CD4-positive, alpha-beta T cell treated with Interleukin-2 at 100 ng/mL for 4 hours (primary cell): ENCODE measurements at places on chromosomes 7 and 10.

GRCh38 chr10:13633689-13634088 is 46.9 kb downstream of the PRPF18 start:
- no peak for DNase-seq

DNA sequence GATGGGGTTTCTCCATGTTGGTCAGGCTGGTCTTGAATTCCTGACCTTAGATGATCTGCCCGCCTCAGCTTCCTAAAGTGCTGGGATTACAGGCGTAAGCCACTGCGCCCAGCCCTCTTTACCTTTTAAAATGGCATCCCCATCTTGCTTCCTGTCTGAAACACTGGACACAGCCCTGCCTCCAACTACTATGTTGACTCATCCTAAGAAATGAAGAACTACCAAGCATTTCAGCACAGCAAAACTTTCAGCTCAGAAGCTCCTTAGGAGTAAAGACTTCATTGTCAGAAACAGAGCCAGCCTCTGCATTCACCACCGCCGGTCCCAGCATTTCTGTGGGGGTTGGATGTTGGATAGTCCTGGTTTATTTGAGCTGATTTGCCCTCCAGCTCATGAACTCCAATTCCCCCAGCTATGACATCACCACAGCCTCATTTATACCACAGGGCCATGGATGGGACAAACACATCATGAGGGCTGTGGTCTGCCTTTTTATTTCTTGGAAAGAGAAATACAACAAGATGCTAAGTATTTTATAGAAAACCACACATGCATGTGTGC is 123.5 kb downstream of the ADCY1 start:
- DNase-seq: no peak

GRCh38 chr7:45606050-45606449 is 31.9 kb downstream of the ADCY1 start:
- DNase-seq: no peak

DNA sequence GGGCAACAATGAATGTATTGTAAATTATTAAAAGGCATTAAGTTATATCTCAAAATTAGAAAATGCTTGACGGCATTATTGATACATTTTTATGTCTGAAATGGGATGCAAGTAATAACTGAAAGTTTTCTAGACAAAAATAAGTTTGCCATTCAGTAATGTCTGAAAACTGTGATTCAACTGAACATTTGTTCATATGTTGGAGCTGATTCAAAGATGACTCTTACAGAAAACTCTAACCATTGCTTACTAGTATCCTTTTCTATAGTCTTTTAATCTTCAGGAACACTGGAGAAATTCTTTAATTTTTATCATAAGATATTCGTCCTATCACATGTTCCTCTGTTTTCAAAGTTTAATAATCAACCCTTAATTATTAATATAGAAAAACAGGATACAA is 71.1 kb upstream of the TFEC start:
- DNase-seq: no peak

DNA sequence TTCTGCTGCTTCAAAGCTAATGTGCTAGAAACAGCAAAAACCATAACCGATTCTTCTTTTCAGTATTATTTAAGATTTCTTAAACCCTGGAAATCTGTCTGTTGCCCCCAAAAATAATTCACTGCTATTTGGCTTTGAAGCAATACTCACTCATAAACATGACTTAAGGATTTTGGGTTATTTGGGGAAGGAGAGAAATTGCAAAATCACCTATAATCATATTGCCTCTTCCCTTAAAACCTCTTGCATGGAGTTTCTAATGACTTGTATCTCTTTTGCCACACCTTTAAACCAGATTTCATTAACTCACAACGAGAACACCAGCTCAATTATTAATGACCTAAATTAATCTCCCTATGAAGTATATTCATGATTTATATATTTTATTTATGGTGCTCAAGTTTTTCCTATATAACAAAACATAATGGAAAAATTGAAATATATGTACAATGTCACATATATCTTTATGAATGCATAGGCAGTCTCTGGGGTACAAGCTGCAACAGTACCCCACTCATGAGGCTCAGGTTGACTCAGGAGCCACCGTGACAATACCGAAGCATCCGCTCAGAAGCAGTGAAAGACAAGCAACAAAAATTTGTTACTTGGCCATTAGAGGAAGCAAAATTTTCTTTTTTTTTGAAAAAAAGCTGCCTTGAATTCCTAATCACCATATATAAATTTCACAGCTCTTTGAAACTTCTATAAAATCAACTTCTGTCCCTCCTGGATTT is 3.0 kb downstream of the NAMPT start:
- no peak for DNase-seq

- no peak for DNase-seq
Observed at GRCh38 chr7:23662124-23662983, 17.6 kb upstream of the FAM221A start.

DNA sequence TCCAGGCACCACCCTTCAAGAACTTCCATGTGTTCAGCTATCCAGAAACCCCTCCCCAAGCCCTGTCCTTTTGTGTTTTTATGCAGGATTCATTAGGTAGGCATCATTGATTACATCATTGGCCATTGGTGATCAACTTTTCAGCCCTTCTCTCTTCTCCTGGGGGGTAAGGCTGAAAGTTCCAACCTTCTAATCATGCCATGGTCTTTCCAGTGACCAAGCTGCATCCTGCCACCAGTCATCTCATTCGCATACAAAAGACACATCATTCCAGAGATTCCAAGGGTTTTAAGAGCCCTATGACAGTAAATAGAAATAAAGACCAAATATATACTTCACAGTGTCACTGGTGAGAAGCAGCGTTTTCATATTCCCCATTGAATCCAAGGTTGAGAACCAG is 48.2 kb downstream of the DNAJC12 start:
- DNase-seq: no peak

DNA sequence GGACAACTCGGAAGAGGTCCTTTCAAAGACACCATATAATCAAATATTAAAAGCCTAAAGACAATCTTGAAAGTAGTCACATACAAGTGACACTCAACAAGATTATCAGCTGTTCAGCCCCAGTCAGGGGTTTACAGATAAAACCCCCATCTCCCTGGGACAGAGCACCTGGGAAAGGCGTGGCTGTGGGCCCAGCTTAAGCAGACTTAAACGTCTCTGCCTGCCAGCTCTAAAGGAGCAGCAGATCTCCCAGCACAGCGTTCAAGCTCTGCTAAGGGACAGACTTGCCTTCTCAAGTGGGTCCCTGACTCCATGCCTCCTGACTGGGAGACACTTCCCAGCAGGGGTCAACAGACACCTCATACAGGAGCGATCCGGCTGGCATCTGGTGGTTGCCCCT is 18.0 kb downstream of the CDCA7L start:
- no peak for DNase-seq

- DNase-seq: no peak
Observed at GRCh38 chr7:2876031-2876731, 32.1 kb upstream of the GNA12 start.

GRCh38 chr7:22952306-22953015 is 61.5 kb downstream of the HYCC1 start:
- no peak for DNase-seq

DNA sequence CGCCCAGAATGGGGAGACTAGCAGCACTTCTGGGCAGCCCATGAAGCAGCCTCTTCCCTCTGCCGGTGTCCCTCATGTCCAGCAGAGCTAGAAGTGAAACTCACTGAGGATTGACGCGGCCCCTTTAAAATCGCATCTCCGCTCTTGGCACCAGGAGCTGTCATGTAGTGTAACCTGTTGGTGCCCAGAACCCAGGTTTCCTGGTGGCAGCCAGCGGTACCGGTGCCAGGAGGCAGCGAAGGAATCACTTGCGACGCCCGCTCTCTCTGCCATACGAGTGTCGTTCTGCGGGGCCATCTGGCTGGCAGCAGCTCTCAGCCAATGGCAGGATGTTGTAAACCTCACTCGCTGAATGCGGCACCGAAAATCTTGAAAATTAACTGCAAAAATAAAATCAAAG is 82.7 kb downstream of the CUX1 start:
- no peak for DNase-seq

DNA sequence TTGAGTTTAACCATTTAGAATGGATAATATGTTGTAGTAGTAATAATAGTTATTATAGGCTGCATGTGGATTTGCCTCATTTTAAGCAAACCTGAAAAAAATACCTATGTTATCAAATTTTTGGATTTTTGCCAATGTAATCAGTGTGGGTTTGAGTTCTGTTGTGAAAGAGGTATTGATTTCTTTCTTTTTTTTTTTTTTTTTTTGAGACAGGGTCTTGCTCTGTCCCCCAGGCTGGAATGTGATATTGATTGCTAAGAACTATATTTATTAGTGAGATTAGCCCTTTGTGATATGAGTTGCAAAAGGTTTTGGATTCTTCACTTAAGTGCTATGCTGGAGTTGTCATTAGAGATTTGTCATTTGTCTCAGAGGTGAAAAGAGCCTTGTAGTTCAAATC is 124.4 kb downstream of the ST7 start:
- DNase-seq: no peak

- no peak for DNase-seq
Observed at GRCh38 chr7:112341464-112341863, 108.8 kb upstream of the IFRD1 start.

- no peak for DNase-seq
Observed at GRCh38 chr7:8422177-8422576, 11.2 kb upstream of the NXPH1 start.

DNA sequence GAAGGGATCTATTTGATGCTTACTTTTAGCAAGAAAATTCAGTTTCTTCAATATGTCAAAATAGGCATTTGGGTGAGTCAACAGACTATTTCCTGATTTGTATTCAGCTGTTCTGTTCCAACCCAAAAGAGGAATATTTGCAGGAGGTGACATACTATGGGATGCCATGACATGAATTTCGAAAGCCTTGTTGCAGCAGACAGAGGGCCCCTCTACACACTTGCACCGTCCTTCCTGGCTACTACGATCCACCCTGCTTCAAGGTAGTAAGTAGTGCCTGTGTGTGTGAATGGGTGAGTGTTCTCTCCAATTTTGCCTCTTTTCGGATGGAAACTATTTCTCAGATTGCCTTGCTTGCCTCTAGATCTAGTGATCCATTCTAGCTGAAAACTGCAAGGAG is 413.0 kb upstream of the ADARB2 start:
- no peak for DNase-seq

DNA sequence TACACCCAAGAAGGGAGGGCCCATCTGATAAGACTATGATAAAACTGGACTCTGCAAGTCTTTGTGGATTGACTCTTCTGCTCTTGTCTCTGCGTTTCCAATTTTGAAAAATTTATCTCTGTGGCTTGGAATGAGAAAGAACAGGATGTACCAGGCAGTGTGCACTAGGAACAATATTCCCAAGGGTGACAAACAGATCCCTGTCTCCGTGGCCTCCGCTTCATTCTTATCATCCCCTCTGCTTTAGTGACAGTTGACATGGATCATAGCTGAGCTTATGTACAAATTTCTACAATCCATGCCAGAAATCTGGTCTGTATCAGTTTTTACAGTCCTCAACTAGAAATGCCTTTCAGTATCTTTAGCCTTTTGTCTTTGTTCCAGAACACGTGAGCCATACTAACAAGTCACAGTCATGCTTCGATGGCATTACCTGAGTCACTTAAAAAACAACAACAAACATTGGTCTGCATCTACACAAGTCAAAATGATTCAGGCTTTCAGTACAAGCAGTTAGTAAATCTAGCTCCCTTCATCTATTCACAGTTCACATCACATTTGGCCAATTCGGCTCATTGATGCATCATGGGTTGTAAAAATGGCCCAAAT is 393.6 kb upstream of the CELF2 start:
- no peak for DNase-seq

DNA sequence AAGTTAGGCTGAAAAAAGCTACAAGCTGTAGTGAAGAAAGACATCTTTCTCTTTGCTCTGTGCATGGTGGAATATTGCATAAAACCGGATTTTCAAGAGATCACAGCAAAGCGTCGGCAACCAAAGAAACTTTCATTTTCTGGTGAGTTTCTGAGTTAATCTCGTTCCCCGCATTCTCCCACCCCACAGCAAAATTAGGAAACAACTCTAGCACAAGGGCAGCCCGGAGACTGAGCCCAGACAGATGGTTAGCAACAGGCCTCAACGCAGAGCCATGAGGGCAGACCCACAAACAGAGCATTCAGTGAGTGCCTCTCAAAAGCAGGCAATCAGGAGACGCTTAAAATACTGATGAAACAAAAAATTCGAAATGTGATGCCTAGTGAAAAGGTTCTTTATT is 396.1 kb upstream of the KLF6 start:
- no peak for DNase-seq

DNA sequence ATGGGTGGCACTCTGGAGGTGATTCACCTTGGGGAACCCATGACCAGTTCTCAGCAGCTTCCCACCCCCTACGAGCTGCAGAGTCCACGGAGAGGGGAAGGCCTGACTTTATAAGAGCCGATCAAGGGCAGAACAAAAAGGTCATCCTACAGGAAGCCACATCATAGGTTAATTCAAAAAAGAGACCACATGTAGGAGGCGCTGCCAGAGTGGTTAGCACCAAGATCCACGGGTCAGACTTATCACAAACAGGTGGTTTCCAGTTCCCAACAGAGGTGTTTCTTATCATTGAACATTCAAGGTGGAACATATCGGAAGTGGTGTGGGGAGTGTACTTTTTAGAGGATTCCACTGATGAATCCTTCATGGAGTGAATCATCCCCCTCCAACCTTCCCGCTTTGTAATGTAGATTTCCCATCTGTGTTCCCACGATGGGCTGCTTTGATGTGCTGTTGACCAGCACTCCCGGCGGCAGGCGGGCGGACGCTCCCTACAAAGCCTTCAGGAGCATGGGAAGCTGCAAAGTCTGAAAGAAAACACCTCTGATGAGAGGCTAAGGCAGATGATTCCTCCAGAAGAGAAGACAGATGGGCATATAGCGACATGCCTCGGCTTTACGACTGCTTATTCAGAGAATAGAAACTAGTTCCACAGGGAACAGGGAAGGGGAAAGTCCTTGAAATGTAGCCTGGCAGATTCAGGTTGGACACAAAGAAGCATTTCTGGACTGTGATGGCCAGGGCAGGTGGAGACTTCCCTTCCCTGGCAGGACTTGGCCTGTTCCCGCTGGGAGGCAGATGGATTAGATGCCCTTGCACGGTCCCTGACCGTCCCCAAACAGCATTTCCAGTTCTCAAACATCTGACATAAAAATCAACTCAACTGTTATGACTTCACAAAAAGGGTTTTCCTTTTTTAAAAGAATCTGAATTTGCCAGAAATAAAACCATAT is 66.5 kb downstream of the AFAP1L2 start:
- no peak for DNase-seq

GRCh38 chr7:28695300-28696295 is 262.5 kb downstream of the TRIL start:
- no peak for DNase-seq
